ENCODE measurements at places on chromosomes 11 and 22. TPM values are rescaled to one million over a fixed set of nuclear protein-coding genes. Genes with fewer than 3 reads are reported as not detected.

The OR4C3 gene
- polyA plus RNA-seq, result not detected

The C11orf86 gene
- not detected for polyA plus RNA-seq

The PGA5 gene
- polyA plus RNA-seq, result not detected

The OR52I2 gene
- not detected for polyA plus RNA-seq

The SCGB1A1 gene
- 49.7 TPM for polyA plus RNA-seq

The GRK3 gene
- 23.8 TPM for polyA plus RNA-seq

The PKNOX2 gene
- polyA plus RNA-seq, result 18.7 TPM

The NNMT gene
- 2.0 TPM for polyA plus RNA-seq

The PICALM gene
- 188 TPM for polyA plus RNA-seq

The KRTAP5-11 gene
- 0.58 TPM for polyA plus RNA-seq

The AQP11 gene
- 3.3 TPM for polyA plus RNA-seq

The AIFM3 gene
- 0.49 TPM for polyA plus RNA-seq

The CSNK2A3 gene
- 4.3 TPM for polyA plus RNA-seq

The GLYATL1B gene
- 0.66 TPM for polyA plus RNA-seq

The BATF2 gene
- polyA plus RNA-seq, result 2.6 TPM

The TTC28 gene
- 39.8 TPM for polyA plus RNA-seq

Measured in left lung (tissue), 14 donors.